GM03348 (cell line): ENCODE measurements at places on chromosomes 1 and 21.

GRCh38 chr1:37161171-37161570, 126.9 kb upstream of the GRIK3 start:
- DNase-seq = no peak

DNA sequence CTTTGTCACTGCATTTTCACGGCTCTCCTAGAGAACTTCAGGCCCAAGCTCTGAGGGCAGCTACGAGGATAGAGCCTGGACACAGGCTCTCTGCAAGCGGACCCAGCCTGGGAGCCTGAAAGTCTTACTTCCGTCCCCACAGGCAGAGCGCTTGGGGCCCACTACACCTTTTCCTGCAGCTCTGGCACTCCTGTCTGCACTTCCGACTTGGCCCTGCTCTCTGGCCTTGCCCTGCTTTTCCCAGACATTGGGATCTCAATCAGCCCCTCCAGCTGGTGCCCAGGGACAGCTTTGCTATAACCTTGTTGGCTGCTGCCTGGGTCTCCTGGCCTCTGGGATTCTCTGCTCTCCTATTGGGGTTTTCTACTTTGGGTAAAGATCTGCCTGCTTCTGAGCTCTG, 27.6 kb downstream of the WNT4 start:
- no peak for DNase-seq

GRCh38 chr1:173508541-173508940, 31.4 kb downstream of the PRDX6 start:
- no peak for DNase-seq

DNA sequence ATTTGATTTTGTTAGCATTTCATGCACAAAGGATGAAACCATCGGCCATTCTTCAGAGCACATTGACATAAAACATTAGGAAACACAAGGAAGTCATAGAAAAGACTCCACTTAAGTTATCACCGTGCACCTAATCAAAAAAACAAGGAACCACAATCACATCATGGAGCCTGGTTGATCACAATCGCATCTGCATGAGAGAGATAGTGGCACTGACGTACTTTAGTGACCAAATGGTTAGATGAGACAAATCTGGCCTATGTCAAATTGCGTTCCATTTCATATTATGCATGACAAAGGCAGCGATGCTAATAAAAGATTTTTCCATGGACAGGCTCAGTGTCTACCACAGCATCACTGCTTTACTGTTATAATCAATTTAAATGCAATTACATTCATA, 571.8 kb upstream of the ADGRL2 start:
- no peak for DNase-seq

DNA sequence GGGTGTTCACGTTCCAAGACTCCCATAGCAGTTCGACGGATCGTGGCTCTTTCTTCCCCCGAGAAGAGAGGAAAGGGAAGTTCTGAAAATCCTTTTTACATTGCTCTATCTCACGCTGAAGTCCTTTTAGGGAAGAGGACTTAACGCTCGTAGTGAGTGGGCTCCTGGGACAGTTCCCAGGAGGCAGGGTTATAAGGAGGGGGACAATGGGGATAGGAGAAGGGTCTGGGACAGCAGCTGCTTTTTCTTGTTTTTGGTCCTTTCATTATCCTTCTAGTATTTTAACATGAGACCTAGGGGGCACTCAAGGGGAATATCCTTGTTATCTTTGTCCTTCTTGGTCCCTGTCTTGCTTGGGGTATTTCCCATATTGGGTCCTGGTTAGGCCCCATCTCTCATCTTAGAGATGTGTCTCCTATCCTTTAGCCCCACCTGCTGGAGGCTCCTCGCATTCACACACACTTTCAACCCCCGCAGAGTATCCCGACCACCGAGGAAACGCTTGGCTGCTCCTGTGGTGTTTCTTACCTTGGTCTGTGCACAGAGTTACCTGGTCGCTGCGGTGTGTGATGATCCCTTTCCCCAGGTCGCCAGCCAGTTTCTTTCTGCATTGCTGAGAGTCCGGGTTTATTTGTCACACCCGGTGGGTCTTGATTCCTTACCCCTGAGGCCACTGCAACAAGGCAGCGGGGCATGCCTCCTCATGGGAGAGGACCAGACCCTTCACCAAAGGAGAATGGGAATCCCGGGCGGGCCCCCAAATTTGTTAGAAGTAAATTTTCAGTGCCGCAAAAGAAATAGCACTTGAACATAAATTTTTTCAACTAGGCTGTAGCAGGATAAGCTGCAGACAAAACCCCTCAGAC, 29.7 kb downstream of the SCCPDH start:
- DNase-seq = peak; percentile 77

- DNase-seq = no peak
Measured at GRCh38 chr1:37739222-37739621, 25.7 kb downstream of the EPHA10 start.

- DNase-seq = no peak
Measured at GRCh38 chr1:76428028-76428427, 353.5 kb downstream of the ST6GALNAC3 start.

DNA sequence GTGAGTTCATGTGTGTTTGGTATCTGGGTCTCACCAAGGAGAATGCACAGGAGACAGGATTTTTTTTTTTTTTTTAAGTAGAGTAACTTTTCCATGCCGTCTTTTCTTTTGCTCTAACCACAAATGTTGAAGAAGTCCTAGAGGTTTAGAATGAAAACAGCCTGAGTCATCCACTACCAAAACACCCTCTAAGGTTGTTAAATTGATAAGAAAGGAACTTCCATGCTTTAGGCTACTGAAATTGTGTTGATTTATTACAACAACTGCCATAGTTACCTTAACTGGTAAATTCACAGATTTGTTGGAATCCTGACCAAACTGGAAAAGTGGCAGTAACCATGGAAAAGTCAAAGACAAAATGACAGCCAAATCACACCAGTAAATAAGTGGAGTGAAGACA, 375.6 kb downstream of the AMY1C start:
- no peak for DNase-seq

GRCh38 chr1:180312926-180313325, 82.9 kb downstream of the LHX4 start:
- peak; percentile 12 for DNase-seq

DNA sequence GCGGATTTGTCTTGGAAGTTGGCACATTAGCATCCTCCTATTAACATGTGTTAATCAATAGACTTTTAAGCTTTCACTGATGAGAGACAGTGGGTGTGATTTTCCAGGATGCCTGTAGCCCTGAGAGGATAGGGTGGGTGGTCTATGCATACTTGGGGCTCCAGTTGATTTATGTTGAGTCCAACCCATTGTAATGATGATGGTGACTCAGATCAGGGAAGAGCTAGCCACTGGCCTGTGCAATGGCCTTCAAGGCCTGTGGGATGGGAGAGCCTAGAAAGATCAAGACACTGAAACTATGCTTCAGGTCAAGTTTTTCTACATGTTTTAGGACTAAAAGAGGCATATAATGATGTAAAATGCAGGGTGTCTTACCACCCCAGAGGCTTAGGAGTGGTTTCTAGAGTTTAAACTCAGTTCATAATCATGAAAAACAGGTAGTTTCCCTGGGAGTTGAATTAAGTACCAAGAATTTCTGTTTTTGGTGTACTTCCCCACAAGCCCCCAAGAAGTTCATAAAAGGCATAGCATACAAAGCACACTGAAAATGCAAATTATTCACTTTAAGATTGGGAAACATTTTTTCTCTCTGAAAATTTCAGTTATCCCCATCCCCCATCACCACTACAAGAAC, 19.9 kb downstream of the BEND5 start:
- DNase-seq = no peak

DNA sequence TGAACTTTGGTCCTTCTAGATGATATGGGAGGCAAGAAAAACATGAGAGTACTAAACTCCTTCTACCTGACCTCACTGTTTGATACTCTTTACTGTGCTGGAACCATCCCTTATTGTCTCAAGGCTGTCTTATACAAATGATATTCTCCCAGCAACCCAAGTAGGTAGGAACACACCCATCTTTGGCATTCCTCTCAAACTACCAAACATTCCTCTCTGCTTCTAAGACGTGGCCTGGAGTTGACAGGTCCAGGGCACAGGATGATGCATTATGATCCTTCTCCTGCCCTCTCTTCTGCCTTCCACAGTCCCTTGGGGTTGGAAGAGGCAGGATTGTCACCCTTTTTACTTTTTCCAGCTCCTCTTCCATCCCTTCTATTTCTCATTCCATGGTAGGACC, 90.5 kb downstream of the SPATA17 start:
- no peak for DNase-seq

DNA sequence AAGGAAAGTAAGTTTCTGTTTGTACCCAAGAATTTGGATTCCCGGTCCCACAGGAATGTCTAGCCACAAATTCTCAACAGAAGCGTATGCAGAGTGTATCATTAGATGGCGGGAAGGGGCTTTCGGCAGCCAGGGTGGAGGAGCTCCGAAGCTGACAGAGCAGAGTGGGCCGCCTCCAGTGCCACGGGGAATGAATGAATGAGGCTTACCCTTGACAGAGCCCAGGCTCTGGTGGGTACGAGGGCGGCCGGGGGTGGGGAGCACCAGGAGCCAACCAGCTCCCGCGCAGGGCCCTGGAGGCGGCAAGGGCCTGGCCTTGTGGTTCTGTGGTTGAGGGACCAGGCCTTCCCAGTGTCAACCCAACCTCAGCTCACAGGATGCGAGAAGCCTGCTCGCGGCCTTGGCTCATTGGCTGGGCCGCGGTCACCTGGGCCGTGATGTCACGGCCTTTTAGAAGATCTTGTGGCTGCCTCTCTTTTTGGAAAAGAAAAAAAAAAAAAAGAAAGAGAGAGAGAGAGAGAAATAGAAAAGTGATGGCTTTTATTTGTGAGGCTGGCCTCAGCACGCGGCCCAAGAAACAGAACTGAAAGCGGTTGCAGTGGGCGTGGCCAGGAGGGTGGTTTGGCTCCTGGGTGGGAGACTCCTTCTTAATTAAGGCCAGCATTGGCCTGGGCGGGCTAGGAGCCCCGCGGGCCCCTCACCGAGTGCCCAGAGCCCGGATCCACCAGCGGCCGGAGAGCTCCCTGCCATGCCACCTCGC, 34.9 kb upstream of the RUNX3 start:
- no peak for DNase-seq

DNA sequence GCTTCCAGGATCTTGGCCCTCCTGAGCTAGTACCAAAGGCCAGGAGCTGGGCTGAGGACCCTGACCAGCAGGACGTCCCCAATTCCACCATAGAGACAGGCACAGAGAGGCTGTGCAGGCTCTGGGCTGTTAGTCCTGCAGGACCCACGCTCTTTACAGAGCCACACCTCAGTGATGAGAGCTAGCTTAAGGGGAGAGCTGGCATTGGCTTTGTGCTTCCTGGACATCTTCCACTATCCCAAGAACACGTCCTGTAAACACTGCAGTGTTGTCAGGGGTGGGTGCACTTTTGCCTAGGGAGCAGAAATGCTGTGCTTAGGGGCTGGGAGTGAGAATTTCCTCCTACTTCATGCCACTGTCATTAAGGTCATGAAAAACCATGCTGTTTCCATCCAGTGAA, 91.7 kb upstream of the EDN2 start:
- no peak for DNase-seq

- DNase-seq = no peak
Measured at GRCh38 chr1:2443277-2444137, 31.1 kb upstream of the PEX10 start.

- no peak for DNase-seq
Measured at GRCh38 chr1:187433598-187433997, 604.8 kb downstream of the PLA2G4A start.

- peak; percentile 85 for DNase-seq
Measured at GRCh38 chr1:67149179-67149770, 14.5 kb upstream of the C1orf141 start.

GRCh38 chr1:201261771-201262547, 21.3 kb upstream of the PKP1 start:
- peak; percentile 30 for DNase-seq

GRCh38 chr21:26238646-26239045, 68.1 kb upstream of the APP start:
- DNase-seq = no peak

GRCh38 chr1:110850145-110850544, 22.8 kb upstream of the CD53 start:
- DNase-seq = no peak

- DNase-seq = peak; percentile 27
Measured at GRCh38 chr1:150268340-150268704, 494 bp downstream of the APH1A start.

- DNase-seq = peak; percentile 56
Measured at GRCh38 chr1:93673163-93673829, 8.3 kb downstream of the BCAR3 start.

- DNase-seq = no peak
Measured at GRCh38 chr1:171137580-171137979, 46.9 kb downstream of the FMO3 start.

DNA sequence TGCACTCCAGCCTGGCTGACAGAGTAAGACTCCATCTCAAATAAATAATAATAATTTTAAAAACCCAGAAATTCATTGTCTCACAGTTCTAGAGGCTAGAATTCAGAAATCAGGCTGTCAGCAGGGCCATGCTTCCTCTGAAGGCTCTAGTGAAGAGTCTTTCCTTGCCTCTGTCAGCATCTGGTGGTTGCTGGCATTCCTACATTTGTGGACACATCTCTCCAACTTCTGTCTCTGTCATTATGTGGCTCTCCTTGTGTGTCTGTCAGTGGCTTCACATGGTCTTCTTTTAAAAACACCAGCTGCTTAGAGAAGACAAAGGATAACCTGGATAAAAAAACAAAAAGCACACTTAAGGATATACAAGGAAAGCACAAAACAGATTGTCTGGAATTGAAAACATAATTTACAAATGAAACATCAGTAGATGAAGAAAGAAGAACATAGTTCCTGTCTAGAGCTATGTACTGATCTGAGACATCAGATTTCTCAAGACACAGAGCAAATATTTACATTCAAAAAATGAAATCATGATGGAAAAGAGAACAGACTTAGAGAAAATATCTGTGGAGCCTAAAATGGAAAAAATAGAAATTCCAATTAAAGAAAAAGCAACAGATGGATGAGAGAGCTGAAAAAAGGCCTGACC, 32.7 kb upstream of the ASB17 start:
- no peak for DNase-seq

- no peak for DNase-seq
Measured at GRCh38 chr1:174969977-174970376, 29.8 kb upstream of the CACYBP start.

GRCh38 chr1:241702442-241703373, 50.6 kb downstream of the WDR64 start:
- DNase-seq = peak; percentile 37

DNA sequence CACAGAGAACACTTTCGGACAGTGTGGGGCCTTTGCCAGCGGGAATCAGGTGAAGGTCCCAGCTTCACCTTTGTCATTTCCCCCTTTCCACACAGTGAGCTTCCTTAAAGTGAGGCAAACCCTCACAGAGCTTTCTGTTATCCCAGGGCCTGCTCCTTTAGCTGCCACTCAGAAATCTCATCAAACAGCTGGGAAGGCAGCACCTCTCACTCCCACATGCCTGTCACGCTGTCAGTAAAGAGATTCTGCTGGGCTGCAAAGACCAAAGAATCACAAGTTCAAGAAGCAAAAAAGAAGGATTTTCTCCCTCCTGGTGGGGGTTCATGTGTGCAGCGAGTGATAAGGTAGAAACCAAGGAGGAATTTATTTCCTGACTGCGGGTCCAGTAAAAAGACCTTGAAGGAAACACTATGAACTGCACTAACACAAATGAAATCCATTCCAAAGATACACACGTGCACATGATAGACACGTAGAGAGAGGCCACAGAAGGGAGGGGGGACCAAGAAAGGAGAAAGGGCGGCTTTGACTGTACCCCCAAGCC, 44.0 kb downstream of the HTR6 start:
- no peak for DNase-seq
